ENCODE measurements at places on chromosomes 2 and 18. TPM values are rescaled to one million over a fixed set of nuclear protein-coding genes. Genes with fewer than 3 reads are reported as not detected.

ELMOD3 gene
- total RNA-seq, result 21.4 TPM

LGALSL gene
- 19.3 TPM for total RNA-seq

C2orf66 gene
- total RNA-seq, result not detected

MPHOSPH10 gene
- total RNA-seq, result 17.2 TPM

EFR3B gene
- total RNA-seq, result 0.81 TPM

- H3K4me3 ChIP-seq, result no peak overlapping the region
- DNase-seq, result no peak
- H3K4me1 ChIP-seq, result no peaks in the 10 kb centered on the region
- no peaks in the 10 kb centered on the region for H3K36me3 ChIP-seq
- no peak overlapping the region for H3K27ac ChIP-seq
- no peaks in the 10 kb centered on the region for H3K27me3 ChIP-seq
Measured at GRCh38 chr2:12282780-12283695, 433.7 kb upstream of the TRIB2 start.

- peak overlapping the region; percentile 31 for H3K4me3 ChIP-seq
- no peak for DNase-seq
- no peaks in the 10 kb centered on the region for H3K27me3 ChIP-seq
- H3K36me3 ChIP-seq, result peaks cover 15% of the 10 kb centered on the region
Measured at GRCh38 chr2:20637147-20637546, 13.8 kb downstream of the HS1BP3 start.

- peaks cover 6% of the 10 kb centered on the region for H3K4me1 ChIP-seq
- H3K4me3 ChIP-seq, result peak overlapping the region; percentile 51
- no peaks in the 10 kb centered on the region for H3K36me3 ChIP-seq
- H3K27me3 ChIP-seq, result no peaks in the 10 kb centered on the region
Measured at GRCh38 chr18:4107049-4107467, 348.0 kb downstream of the DLGAP1 start.

GRCh38 chr2:193867454-193867853, 1672.7 kb upstream of the TMEFF2 start:
- H3K4me3 ChIP-seq, result no peak overlapping the region
- no peaks in the 10 kb centered on the region for H3K36me3 ChIP-seq
- no peaks in the 10 kb centered on the region for H3K27me3 ChIP-seq
- DNase-seq, result no peak
- no peaks in the 10 kb centered on the region for H3K4me1 ChIP-seq

- no peak overlapping the region for H3K27ac ChIP-seq
- no peaks in the 10 kb centered on the region for H3K4me1 ChIP-seq
- DNase-seq, result no peak
- H3K36me3 ChIP-seq, result no peaks in the 10 kb centered on the region
Measured at GRCh38 chr2:209876211-209876610, 104.6 kb downstream of the UNC80 start.

GRCh38 chr18:75915941-75916623, 488.6 kb upstream of the SMIM21 start:
- H3K4me3 ChIP-seq, result peak overlapping the region; percentile 70
- no peak overlapping the region for H3K27ac ChIP-seq
- no peaks in the 10 kb centered on the region for H3K36me3 ChIP-seq

- H3K27me3 ChIP-seq, result no peaks in the 10 kb centered on the region
- H3K27ac ChIP-seq, result no peak overlapping the region
- peaks cover 11% of the 10 kb centered on the region for H3K36me3 ChIP-seq
Measured at GRCh38 chr2:239164335-239164871, 236.4 kb downstream of the HDAC4 start.
